Stimulated activated CD8-positive, alpha-beta memory T cell treated with anti-CD3 and anti-CD28 coated beads, Interleukin-2, amount 100 ng/mL, for 1 hour (primary cell): ENCODE measurements at places on chromosomes 3 and 15.

DNA sequence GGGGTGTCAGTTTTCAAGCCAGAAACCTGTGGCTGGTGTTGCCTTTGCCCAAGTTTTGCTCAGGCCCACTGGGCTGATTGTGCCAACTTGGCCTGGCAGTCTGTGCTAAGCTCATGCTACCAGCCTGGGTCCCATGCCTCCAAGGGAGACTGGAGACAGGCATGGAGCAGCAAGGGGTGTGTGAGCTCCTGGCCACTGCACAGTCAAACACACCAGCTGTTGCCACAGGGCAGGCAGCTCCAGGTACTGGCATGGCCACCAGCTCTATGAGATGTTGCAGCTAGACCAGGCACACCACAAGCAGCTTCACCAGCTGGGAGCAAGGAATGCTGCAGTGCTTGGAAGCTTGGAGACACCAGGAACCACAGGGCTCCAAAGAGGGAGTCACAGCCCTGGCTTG, 638.8 kb downstream of the PLOD2 start:
- no peak for DNase-seq

DNA sequence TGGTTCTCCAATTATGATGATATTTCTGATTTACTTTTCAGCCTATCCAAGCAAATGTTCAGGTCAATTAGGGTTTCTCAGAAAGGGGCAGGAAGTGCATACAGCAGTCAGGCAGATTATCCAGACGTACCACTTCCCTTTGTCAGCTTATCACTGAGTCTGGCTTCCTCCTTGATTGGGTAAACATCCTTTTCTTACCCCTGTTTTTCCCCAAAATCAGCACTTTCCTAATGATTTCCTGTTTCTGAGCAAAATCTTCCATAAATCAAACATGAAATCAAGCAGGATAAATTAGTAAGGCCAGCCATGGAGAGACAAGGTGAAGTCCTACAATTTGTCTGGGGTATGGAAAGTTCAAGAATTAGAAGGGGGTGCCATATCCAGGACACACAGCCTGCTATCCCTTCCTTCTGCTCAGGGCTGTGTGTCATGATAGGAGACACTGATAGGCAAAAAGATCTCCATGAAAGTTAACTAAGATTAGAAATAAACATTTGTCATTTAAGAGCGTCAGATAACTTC, 29.0 kb downstream of the ADIPOQ start:
- no peak for DNase-seq

DNA sequence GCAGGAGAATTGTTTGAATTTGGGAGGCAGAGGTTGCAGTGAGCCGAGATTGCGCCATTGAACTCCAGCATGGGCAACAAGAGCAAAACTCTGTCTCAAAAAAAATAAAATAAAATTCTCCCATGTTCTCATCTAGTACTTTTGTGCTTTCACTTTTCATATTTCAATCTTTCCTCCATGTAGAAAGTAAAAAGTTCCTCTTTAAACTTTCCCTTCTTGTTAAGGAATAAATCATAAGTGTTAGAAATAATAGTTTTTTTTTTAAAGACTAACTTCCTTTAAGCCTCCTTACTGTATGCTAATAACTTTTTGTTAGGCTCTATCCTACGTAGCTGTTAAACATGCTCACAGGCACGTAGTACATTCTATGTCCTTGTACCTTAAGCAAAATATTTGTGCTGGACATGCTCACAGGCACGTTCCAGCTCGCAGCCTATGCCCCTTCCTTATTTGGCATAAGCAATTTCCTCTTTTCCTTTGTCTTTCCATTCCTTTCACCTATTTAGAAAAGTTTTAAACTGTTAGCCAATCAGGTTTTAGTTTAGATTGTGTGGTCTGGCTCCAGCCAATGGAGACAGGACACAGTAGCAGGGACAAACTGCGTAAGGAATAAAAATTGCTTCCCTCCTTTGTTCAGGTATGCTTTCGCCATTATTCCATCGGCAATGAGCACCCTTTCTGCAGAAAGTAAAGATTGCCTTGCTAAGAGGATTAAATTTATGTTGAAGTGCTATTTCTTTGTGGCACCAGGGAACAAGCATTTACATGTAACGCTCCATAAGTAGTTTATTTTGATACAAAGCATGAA, 38.9 kb upstream of the PIK3CB start:
- DNase-seq = no peak

DNA sequence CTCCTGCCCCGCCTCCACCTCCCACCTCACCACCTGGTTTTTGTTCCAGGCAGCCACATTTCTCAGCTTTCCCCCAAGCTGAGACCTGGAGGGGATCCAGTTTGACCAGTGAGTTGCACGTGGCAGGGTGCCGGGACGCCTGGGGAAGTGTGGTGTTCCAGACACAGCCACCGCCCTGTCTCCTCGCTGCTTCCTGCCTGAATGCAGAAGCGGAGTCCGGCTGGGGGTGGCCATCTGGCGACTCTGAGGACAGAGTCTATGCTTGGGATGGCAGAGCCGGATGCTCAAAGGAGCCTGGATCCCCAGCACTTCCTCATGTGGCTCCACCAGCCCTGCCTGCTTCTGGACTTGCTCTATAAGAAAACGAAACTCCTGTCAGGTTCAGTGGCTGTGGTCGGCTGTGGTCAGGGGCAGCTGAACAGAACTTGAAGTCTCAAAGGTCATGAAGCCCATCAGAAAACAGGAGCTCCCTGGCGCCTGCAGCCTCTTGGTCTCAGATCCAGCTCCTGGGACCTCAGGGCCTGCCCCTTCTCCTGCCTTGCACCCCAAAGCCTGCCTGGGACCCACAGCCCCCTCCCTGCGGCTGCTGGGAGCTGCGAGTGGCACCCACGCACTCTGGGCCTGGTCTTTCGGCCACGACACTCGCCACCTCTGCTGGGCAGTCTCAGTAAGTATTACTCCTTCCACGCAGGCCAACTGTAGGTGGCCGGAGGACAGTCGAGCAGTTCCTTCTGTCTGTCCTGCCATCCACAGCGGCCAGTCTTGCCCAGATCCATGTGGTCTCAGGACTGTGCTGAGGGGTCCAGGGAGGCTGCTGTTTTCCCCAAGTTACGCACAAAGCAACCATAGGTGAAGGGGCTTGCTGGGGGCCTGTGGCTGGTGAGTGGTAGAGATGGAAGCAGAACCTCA, 112.8 kb upstream of the MEF2A start:
- DNase-seq = no peak
